ENCODE measurements at places on chromosomes 6 and 20.

DNA sequence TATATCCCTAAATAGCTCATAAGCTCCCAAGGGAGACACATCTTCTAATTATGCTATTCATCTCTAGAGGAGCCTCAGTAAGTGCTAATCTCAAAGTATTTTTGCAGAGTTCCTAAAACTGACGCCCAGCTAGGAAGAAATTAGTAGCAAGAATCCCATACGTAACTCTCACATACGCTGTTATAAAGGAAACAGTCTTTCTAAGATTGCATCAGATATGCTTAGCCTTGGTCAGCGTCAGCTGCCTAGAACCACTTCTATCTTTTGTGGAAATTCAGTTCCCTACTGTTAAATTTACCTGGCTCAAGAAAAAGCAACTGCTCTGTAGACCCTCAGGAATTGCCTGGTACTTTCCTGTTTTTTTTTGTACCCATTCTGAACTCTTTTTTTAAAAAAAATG, 13.6 kb downstream of the RIPOR2 start:
- DNase-seq = no peak

GRCh38 chr20:36493051-36493800, 48.1 kb upstream of the MYL9 start:
- DNase-seq = no peak

- no peak for DNase-seq
Observed at GRCh38 chr20:24407151-24407550, 62.3 kb upstream of the SYNDIG1 start.

DNA sequence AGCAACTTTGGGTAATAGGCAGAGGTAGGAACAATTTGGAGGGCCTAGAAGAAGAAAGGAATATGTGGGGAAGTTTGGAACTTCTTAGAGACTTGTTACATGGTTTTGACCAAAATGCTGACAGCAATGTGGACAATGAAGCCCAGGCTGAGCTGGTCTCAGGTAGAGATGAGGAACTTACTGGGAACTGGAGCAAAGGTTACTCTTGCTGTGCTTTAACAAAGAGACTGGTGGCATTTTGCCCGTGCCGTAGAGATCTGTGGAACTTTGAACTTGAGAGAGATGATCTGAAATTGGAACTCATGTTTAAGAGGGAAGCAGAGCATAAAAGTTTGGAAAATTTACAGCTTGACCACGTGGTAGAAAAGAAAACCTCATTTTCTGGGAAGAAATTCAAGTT, 28.3 kb upstream of the TMEM200A start:
- DNase-seq = no peak

- no peak for DNase-seq
Observed at GRCh38 chr6:1832844-1833787, 223.4 kb downstream of the FOXC1 start.

DNA sequence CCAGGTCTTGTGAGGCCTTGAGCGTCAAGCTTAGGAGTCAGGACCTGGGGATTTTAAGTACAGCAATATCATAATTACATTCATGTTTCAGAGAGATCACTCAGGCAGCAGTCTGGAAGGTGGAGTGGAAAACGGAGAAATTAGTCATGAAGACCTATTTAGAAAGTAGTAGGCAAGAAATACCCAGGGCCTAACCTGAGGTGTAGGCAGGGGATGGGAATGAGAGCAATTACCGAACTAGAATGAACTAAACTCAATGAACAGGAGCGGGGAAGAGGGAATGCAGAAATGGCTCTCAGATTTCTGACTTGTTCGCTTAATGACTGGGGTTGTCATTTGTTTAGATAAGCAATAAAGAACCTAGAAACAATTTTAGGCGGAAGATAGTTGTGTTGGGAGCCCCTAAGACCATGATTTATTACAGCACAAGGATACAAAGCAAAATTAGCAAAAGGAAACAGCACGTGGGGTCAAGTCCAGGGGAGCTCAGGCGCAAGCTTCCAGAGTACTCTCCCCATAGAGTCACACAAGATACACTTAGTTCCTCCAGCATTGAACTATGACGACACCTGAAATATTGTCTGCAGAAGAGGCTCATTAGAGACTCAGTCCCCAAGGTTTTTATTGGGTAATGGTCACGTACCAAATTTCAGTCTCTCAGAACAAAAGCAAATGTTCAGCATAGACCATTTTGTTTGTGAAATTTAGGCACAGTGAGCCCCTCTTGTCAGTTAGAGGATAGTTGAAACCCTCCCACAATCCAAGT, 178.8 kb upstream of the AKAP12 start:
- DNase-seq = no peak

DNA sequence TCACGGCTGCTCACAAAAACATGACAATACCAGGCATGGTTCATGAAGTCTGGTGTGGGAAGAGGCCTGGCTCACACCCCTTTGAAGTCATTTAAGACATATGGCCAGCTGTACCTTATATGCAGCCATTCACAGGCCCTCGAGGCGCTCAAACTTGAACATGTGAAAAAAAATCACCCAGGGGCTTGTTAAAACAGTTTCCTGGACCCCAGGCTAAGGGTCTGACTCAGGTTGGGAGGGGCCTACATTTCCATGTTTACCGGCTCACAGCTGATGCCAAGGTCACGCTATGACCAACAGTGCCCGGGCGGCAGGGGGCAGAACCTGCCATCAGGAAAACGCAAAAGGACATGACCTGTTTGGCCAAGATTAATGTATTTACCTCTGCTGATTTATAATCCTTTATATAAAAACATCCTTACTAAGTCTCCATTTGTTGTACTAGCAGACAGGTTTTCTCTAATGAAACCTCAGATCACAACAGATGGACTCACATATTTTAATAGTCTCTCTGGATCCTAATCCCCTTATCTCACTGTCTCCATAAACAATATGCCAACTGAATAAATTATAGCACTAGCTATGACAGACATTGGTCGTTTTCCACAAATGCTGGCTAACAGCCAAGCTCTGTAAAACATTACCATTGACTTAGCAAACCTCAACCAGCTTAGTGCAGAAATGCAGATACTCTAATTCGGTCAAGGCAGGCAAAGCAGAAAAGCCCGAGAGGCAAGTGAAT, 19.9 kb downstream of the EZR start:
- DNase-seq = peak; percentile 64

- no peak for DNase-seq
Observed at GRCh38 chr6:30955367-30956042, 14.7 kb downstream of the MUCL3 start.

DNA sequence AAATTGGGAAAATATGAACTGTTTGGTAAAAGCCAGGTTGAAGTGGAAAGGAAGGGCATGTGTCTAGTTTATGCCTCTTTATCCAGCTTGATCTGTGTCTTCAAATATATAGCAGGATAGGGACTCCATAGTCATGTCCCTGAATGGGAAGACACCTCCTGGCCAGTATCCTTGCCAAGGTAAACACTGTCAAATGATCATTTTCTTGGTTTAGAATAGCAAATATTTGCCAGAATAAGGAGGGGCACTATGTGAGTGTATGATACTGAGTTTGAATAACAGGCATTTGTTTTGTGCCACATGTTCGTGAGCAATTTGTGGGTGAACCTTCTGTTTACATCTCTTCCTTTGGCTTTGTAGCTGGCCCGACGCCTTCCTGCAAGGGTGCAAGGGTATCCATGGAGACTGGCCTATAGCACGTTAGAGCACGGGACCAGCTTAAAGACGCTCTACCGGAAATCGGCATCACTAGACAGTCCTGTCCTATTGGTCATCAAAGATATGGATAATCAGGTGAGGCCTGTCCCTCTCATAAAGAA, 34.2 kb upstream of the HINT3 start:
- no peak for DNase-seq

DNA sequence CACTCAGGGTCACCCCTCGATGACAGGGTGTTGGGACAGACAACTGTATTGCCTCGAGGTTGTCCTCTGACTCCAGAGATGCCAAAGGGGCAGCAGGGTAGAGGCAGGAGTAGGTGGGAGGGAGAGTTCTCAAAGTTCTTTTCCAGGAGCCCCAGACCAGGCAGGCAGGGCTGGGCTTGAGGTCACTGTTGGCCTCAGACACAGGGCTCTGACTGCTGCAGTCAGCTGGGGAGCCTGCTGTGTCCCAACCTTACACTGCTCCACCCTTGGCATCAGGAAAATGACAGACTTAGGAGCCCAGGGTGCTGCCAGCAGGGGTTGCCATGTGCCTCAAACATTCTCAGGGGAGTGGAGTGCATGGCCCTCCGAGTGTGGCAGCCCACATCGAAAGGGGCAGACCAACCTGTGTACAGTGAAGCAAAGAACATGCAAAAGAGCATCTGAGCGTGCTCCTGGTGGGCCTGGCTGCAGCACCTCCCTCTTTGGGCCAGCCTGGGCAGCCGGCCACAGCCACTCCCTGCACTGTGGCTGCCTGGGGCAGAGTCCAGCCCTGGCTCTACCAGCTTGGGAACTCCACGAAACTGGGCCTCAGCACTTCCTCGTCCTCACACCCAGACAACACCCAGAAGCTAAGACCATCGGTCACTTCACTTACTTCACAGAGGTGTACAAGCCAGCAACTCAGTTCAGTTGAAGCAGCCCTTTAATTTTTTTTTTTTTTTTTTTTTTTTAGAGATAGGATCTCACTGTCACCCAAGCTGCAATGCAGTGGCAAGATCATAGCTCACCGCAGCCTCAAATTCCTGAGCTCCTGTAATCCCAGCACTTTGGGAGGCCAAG, 24.0 kb downstream of the C6orf132 start:
- DNase-seq = peak; percentile 39

DNA sequence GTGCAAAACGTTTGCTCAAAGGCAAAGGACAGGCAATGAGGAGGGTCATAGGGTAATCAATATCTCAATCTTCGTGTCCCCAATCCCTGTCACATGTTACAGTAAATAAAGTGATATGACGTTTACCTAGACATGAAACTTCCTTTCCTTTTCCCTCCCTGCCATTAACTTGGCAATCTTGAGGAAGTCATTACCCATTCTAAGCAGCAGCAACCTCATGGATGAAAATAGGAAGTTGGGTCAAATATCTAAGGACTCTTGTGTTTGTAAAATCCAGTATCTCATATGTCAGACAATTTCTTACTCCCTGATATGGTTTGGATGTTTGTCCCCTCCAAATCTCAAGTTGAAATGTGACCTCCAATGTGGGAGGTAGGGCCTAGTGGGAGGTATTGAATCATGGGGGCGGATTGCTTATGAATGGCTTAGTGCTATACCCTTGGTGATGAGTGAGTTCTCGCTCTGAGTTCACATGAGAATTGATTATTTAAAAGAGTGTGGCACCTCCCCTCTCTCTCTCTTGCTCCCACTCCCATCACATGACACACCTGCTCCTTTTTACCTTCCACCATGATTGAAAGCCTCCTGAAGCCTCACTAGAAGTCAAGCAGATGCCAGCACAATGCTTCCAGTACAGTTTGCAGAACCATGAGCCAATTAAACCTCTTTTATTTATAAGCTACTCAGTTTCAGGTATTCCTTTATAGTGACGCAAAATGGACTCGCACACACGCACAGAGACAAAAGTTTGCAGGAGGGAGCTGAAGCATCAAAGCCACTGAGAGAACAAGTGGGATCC, 545.9 kb upstream of the JARID2 start:
- no peak for DNase-seq

DNA sequence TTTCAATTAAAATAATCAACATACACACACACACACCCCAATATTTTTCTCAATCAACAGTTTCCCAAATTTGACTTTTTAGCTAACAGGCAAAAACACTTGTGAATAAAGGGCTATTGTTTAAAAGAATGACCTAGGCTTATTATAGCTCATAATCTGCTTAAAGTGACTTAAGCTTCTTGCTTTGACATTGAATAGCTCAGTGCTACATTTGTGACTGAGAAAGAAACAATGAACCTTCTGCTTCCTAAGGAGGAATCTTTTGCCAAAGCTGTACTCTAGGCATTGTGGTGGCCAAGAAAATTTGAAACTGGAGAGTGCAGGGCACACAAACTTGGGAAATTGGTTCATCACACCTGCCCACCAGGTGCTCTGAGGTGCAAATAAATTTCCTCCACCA, 282.0 kb downstream of the SYNE1 start:
- DNase-seq = no peak
